Lung microvascular endothelial cell (primary cell): ENCODE measurements at places on chromosomes 7 and 10. TPM values are rescaled to one million over a fixed set of nuclear protein-coding genes. Genes with fewer than 3 reads are reported as not detected.

SLC35G1 gene
- 3.1 and 4.4 TPM in 2 replicates for total RNA-seq

SPDYE2 gene
- total RNA-seq = not detected in 2 replicates

C10orf105 gene
- not detected in 2 replicates for total RNA-seq

CHST3 gene
- total RNA-seq = 5.4 and 6.9 TPM in 2 replicates

DNA sequence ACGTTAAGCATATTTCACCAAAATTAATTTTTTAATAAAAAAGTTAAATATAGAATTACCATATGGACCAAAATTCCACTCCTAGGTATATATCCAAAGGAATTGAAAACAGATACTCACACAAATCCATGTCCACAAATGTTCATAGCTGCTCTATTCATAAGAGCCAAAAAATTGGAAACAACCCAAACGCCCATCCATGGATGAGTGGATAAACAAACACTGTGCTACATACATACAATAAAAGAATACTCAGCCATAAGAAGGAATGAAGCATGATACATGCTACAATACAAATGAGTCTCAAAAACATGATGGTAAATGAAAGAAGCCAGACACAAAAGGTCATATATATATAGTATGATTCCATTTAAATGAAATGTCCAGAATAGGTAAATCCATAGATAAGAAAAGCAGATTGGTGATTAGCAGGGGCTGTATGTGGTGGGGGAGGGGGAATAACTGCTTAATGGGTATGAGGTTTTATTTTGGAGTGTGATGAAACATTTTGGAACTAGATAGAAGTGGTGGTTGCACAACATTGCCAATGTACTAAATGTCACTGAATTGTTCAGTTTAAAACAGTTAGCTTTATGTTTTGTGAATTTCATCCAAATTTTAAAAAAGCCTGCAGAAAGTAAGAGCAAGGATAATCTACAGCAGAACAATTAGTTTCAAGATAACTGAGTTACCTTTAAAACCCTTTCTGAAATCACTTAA, 101.2 kb upstream of the EFCAB10 start:
- DNase-seq = no peak

- no peak for DNase-seq
Observed at GRCh38 chr10:62224606-62225005, 44.0 kb downstream of the RTKN2 start.

DNA sequence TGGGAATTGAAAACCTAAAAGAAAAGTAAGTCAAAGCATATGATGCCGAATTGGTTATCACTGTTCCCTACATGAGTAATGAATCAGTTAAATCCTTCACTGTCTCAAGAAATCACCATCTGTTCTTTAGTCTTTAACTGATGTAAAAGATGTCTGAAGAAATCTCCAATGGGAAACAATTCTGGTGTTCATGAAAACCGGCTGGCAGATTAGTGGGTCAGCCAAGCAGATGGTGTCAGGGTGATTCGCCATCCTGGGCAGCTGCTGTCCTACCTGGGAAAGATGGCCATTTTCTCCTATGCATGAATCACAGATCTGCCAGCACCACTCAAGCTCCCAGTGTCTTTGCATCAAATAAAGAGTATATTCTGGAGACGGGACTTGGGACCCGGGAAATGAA, 925.2 kb upstream of the GHITM start:
- no peak for DNase-seq

- DNase-seq = no peak
Observed at GRCh38 chr10:69649786-69650550, 19.9 kb downstream of the FAM241B start.
